Kidney tubule cell (primary cell): ENCODE measurements at places on chromosomes 2 and 18.
A peak's percentile ranks its signal among the peaks of the same experiment; 100 is the strongest.

DNA sequence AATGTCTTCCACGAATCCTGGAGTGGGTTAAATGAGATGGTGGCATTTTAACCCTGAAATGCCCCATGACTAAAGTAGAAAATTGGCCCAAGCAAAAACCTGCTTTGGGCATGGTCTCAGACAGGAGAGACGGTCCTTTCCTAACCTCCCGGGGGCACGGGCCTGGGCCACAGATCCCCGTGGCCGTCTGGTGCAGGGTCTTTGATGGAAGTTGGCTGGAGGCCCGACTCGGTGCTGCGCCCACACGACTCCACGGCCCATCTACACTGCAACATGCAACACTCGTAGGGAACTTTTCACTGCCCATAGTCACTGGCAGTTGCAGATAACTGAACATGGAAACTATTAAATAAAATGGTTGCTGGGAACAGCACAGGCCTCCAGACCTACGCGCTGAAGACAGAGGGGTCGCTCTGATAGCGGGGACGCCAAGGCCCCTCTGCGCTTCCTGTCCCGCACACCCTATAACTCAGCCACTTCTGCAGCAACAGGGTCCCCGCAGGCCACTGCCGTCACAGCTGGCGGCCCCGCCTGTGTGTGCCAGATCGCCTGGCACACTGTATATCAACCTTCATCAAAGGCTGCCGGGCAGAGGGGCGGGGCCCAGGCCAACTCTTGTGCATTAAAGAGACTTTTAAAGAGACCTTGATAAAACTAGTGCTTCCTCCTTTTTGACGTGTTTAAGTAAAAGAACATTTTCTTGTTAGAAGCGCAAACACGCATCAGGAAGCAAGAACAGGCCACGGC lies 214.1 kb downstream of the TWIST2 start:
- DNase-seq: no peak

- DNase-seq: no peak
These were observed 18.0 kb downstream of the DYTN start for GRCh38 chr2:206700156-206700555.

GRCh38 chr2:67436221-67436620 lies 39.1 kb downstream of the ETAA1 start:
- peak; percentile 77 for DNase-seq

DNA sequence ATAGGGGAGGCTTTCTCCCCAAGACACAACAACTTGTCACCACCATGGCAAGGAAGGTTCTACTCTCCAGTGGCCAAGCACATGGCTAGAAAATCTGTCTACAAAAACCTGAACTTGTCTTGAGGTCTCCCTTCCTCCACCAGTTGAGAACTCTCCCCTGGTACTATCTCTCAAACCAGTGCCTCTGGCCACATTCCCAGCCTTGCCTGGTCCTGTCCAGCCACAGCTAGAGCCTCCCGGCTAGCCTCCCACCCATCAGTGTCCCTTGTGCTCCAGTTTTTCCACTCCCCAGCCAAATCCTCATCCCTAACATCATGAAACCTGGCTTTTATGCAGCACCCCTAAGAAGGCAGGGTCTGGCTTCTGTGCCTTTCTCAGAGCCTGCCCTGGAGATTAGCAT lies 21.2 kb upstream of the FZD5 start:
- no peak for DNase-seq

- no peak for DNase-seq
These were observed 252.3 kb downstream of the HAUS1 start for GRCh38 chr18:46356278-46357033.

GRCh38 chr2:70627211-70627898 lies 73.7 kb upstream of the TGFA start:
- DNase-seq: peak; percentile 29

DNA sequence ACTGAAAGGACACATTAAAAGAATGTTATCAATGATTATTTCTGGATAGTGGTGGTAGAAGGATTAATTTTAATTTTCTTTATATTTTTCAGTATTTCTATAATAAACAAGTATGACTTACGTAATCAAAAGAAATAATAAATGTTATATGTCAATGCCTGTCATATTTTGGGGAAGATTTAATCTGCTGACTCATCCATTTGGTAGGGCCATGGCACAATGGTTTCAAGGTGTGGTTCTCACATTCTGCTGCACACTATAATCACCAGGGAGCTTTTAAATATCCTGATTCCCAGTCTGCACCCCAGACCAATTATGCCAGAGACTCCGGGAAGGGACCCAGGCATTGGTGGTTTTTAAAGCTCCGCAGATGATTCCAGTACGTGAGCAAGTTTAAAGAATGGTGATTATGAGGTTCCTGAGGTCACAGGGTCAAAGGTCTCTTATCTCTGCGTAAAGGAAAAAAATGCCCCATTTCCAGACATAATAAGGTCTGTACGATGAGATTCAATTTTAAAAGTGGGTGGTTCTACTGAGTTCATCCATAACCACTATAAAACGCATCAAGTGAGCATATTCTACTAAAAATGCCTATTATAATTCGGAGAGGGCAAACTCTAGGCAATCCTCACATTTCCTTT lies 27.2 kb downstream of the WIPF1 start:
- DNase-seq: no peak

GRCh38 chr18:3153107-3153704 lies 66.6 kb downstream of the MYOM1 start:
- DNase-seq: peak; percentile 84

DNA sequence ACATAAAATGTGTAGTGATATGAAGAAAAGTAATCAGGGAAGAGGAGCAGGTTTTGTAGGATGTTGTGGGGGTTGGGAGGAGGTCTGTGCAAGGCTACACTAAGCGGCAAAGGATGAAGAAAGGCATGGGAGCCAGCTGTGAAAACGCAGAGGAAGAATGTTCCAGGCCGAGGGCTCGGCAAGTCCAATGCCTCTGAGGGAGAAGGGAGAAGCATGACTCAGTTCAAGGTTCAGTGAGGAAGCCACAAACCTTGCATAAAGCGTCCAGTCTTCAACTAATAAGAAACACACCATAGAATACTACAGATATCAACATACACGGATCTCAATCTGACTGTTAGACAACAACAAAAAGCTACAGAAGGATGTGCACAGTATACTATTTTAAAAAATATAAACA lies 16.2 kb downstream of the EPB41L3 start:
- DNase-seq: peak; percentile 87

DNA sequence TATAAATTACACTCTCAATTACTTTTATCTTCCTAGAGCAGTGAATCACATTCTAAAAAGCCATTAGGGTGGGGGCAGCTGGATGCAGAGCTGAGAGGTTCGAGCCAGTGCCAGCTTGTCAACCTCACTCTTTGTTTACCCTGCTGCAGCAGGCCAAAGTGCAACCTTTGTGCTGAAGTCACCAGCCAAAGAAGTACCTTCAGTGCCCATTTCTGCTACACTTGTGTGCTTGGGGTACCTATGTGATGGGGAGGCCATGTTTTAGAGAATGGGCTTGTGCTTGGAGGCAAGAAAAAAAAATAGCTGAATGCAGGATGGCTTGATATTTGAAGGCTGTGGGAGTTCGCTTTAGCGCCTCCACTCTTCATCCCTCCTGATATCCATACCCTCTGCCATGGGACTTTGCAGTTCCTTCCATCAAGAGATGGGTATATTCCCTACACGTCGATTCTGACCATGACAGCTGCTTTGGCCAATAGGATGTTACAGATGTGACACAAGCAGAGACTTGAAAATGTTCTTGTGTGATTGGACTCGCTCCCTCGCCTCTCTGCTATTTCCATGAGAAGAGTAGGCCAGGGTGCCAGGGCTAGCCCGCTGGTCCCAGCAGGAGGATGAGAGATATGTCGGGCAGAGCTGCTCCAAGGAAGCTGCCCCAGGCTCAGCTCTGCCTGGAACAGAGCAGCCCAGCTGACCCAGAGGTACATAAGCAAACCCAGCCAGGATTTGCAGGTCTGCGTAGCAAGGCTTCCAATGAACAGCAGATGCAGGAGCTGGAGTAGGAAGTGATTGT lies 12.7 kb upstream of the FZD5 start:
- DNase-seq: no peak

DNA sequence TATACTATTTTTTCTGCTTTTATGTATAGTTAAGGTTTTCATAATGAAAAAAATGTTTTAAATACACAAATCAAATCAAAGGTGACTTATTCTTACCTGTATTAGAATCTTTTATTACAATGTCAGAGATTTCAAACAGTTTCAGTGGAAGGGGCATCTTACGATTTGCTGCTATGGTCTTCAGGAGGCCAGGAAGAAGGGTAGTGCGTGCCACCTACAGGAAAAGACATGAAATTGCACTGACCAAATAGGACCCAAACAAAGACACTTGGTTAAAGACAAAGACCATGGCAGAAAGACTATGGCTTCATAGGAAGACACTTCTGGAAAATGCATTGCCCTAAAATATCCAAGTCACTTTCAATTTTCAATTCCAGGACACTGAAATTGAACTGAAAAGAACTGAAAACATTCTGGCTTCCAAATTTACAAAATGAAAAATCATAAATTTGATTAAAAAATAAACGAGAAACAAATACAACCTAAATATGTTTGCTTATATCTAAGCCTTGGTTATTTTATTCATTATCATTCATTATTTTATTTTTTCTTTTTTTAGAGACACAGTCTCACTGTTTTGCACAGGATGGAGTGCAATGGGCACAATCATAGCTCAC lies 42.1 kb downstream of the FARSB start:
- peak; percentile 65 for DNase-seq

- DNase-seq: peak; percentile 5
These were observed 151.0 kb downstream of the TMEM17 start for GRCh38 chr2:62354771-62355561.

DNA sequence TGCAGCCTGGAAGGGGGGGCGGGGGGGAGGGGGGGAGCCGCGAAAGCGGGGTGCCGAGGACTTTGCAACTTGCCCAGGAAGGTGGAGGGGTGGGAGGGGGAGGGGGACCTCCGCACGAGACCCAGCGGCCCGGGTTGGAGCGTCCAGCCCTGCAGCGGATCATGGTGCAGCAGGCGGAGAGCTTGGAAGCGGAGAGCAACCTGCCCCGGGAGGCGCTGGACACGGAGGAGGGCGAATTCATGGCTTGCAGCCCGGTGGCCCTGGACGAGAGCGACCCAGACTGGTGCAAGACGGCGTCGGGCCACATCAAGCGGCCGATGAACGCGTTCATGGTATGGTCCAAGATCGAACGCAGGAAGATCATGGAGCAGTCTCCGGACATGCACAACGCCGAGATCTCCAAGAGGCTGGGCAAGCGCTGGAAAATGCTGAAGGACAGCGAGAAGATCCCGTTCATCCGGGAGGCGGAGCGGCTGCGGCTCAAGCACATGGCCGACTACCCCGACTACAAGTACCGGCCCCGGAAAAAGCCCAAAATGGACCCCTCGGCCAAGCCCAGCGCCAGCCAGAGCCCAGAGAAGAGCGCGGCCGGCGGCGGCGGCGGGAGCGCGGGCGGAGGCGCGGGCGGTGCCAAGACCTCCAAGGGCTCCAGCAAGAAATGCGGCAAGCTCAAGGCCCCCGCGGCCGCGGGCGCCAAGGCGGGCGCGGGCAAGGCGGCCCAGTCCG lies 540 bp downstream of the SOX11 start:
- peak; percentile 20 for DNase-seq

GRCh38 chr2:3023531-3023930 lies 354.1 kb downstream of the EIPR1 start:
- no peak for DNase-seq

DNA sequence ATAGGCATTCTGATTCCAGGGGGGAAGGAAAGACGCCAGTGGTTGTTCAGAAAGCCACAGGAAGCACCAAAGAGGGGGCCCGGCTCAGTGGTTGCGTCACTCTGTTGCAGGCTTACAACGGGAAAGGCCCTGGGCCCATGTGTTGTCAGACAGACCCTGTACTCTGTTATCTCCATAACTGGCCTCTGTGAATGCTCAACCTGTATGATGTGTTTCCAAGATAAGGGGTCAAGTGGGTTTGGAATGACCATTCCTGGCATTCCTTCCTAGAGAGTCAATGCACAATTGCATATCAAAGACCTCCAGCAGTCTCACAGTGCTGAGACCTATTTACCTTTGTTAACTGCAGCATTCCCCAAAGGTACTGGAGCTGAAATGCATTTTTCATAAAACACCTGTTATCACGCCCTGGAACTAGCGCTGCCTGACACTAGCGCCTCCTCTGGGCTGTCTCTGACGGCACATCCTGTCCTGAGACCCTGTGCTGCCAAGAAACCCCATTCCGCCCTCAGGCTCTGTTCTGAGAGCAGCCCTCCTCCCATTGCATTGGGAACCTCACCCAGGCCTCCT lies 13.2 kb upstream of the LRRFIP1 start:
- peak; percentile 93 for DNase-seq

DNA sequence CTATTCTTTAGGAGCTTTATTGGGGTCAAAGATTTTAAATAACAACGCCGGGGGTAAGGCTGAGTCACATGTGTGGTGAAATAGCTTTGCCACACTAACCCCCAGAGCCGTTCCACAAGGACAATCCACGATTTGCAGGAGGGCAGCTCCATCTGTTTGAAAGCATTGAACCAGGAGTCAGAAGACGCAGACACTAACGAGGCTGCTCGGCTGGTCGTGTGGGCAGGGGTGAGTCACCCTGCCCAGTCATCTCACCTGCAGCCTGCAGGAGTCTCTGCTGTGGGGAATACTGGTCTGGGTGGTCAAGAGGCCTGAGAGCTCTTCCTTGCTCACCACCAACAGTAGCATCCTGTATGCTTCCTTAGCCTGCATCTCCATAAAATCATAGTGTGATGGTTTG lies 149.2 kb upstream of the NCK2 start:
- DNase-seq: peak; percentile 89

- peak; percentile 39 for DNase-seq
These were observed 84.2 kb downstream of the SOCS6 start for GRCh38 chr18:70373042-70373519.

DNA sequence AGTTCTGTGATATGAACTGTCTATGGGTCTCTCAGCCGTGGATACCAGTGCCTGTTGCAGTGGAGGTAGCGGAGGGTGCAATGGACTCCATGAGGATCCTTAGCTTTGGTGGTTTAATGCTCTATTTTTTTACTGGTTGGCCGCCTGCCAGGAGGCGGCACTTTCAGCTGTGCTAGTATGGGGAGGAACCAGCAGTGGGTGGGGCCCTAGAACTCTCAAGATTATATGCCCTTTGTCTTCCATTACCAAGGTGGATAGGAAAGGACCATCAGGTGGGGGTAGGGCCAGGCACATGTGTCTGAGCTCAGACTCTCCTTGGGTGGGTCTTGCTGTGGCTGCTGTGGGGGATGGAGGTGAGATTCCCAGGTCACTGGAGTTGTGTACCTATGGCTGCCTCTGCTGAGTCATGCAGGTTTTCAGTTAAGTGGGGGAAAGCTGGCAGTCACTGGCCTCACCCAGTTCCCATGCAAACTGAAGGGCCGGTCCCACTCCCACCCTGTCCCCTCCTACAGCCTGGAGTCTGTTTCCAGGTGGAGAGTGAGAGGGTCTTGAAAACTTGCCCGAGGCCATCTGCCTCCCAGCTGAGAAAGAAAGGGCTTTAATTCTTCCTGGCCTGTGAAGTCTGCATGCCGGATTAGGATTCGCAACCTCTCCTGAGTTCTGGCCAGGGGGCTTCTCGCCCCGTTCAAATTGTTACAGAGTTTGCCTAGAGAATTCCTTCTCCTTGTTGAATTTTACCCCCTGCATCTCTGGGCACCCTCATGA lies 14.5 kb downstream of the KCNS3 start:
- peak; percentile 58 for DNase-seq

DNA sequence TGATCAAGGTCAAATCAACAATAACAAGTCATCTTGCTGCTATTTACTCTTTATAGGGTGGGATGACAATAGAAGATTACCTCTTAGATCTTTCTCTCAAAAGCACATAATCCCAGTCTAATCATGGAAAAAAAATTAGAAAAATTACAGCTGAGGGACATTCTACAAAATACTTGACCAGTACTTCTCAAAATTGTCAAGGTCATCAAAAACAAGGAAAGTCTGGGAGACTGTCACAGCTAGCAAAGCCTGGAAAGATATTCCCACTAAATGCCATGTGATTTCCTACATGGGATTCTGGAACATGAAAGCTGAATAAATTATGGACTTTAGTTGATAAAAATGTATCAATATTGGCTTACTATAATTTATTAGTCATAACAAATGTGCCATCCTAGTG lies 276.2 kb downstream of the RNF144A start:
- DNase-seq: no peak
